ENCODE measurements at places on chromosomes 2 and 18. TPM values are rescaled to one million over a fixed set of nuclear protein-coding genes. Genes with fewer than 3 reads are reported as not detected.

- DNase-seq = no peak
Measured at GRCh38 chr2:174585146-174585545, 12.5 kb downstream of the WIPF1 start.

Gene IL1A
- total RNA-seq = not detected

DNA sequence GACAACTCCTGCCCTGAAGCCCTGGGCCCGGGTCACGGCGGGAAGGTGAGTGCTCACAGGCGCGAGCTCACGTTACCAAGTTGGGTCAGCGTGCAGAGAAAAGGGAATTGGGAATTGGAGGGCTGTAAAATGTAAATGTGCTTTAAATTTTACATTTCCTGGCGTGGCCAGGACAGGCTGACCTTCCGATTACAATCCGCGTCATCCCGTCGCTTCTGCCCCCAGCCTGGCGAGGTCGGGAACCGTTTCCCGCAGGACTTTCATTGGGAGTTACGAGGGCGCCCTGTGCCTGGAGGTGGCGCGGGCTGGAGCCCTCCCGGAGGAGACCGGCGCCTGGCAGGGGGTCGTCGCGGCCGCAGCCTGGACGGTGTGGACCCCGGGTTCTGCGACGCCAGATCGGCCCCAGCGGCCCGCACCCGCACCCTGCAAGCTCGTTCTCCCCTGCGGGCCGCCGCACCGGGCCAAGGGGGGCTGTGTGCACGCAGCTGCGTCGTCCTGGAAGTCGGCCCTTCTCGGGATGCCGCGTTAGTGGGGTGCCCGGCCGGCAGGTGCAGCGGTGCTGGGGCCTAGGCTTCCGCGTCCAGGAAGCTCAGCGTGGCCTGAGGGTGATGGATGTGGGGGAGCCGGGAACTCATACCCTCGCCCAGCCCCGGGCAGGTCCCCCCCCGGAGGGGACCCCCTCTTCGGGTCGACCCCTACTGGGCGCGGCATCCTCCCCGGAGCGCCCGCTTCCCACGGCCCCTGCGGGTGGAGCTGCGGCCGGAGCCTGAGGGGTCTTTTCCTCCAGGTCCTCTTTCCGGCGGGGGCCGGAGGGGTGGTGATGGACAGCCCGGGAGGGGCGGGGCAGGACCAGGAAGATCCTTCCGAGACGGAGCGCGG lies 63.9 kb downstream of the LRRFIP1 start:
- no peak for DNase-seq

Gene CD302
- total RNA-seq = 6.3 TPM

- DNase-seq = no peak
Measured at GRCh38 chr2:207766697-207767460, 2.8 kb downstream of the FZD5 start.

- DNase-seq = peak; percentile 34
Measured at GRCh38 chr2:196516564-196516963, 123.0 kb upstream of the CCDC150 start.

DNA sequence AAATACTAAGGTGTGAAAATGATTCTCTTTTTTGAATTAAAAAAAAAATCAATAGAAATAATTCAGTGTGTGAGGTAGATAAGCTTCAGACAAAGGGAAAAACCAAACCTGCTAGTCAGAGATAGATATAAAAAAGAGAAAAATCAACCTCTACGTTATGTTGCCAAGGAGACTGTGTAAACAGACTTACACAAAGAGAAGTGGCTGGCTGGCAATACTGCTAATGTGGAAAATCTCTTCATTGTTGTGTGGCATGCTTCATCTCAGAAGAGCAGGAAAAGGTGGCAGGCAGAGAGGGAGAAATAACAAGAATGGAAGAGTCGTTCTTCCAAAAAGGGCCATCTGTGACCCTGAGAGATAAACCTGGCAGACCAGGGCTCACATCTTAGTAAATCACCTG lies 200.8 kb downstream of the SLC8A1 start:
- no peak for DNase-seq

GRCh38 chr18:36490897-36491296 lies 193.4 kb downstream of the FHOD3 start:
- no peak for DNase-seq

- DNase-seq = no peak
Measured at GRCh38 chr2:10410823-10411437, 37.2 kb downstream of the ODC1 start.

- DNase-seq = no peak
Measured at GRCh38 chr2:47484396-47484795, 81.4 kb downstream of the MSH2 start.

- no peak for DNase-seq
Measured at GRCh38 chr2:12592296-12592695, 124.4 kb upstream of the TRIB2 start.

DNA sequence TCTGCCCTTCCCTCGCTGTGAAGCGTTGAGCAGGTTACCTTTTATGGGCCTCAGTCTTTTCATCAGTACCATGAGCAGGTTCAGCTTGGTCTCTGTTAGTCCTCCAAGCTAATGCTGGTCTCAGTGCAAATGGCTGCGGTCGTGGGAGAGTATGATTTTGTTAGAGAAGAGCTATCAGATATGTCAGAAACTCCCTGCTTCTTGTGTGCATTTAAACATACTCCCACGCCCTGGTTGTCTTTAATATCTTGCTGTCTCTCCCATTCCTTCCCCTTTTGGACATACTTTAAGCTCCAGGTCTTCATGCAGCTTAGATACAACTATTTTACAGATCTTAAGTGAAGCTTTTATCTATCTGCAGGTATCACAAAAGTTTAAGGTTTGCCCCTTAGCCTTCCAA lies 62.9 kb downstream of the EFR3B start:
- DNase-seq = no peak

Gene CCDC148
- total RNA-seq = 0.26 TPM

Gene LAMA3
- 1.2 TPM for total RNA-seq

DNA sequence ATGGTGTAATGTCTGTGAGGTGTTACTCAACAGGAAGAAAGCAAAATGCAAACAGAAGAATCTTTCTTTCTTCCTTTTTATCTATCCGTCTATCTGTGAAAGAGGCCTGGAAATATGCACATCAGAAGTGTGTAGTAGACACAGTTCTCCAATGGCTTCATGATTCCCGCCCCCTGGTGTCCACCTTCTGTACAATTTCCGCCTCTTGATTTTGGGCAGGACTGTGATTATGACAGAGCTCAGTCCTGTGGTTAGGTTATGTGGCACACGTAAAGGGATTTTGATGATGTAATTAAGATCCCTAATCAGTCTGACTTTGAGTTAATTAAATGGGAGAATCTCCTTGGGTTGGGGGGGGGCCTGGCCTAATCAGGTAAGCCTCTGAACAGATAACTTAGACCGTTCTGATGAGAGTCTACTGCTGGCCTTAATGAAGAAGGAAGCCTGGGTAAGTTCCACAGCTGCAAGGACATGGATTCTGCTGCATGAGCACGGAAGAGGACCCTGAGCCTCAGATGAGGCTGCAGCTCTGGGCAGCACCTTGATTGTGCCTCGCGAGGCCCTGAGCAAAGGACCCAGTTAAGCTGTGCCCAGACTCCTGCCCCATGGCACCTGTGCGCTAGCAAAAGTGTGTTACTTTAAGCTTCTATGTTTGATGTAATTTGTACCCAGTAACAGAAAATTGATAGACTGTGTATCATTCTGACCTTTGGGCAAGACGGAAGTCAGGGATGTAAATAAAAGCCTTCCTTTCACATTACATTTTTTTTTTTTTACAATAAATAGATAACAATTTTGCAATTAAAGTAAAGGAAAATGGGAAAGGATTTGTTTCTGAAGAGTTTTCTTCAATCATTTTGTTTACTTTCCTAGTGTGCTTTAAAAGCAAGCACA lies 11.3 kb upstream of the KCNF1 start:
- peak; percentile 32 for DNase-seq

DNA sequence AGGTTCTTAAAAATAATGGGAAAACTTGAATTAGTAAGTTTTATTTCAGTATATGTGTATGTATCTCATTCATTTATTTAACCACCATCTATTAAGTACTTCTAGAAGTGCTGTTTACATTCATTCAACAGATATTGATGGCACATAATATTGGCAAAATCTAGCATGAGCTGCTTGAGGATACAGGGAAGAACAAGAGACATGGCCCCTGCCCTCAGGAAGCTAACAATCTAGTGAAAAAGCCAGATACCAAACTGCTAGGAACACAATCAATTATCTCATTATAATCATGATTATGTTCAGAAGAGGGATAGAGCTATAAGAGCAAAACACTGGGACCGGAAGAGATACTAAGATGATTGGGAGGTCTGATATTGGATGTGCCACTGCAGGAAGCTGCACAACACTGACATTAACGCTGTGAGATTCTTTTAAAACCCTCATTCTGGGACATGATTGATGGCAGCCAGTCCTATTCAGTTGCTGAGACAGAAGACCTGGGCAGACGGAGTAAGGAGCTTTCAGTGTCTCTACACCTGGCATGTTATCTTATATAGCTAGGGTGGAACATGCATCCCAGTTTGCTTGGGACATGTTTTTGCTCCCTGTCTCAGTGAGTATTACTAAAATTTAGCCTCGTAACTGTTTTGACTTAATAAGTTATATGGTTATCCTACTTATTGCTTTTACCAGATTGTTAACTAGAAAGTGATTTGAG lies 314.1 kb downstream of the STK39 start:
- DNase-seq = no peak

DNA sequence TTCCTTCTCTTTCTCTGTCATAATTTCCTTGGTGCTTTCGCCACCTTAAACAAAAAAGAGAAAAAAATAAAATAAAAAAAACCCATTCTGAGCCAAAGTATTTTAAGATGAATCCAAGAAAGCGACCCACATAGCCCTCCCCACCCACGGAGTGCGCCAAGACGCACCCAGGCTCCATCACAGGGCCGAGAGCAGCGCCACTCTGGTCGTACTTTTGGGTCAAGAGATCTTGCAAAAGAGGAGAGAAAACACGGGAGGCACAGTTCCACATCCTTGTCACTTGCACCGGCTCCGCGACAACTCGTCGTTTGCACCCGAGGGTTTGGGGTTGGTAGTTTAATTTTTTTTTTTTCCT lies 1.8 kb upstream of the SP9 start:
- no peak for DNase-seq

Measured in myocyte (in vitro differentiated cells).